ENCODE measurements at places on chromosomes 7 and 10.

GRCh38 chr7:132311733-132312132 is 264.5 kb downstream of the PLXNA4 start:
- DNase-seq, result no peak

DNA sequence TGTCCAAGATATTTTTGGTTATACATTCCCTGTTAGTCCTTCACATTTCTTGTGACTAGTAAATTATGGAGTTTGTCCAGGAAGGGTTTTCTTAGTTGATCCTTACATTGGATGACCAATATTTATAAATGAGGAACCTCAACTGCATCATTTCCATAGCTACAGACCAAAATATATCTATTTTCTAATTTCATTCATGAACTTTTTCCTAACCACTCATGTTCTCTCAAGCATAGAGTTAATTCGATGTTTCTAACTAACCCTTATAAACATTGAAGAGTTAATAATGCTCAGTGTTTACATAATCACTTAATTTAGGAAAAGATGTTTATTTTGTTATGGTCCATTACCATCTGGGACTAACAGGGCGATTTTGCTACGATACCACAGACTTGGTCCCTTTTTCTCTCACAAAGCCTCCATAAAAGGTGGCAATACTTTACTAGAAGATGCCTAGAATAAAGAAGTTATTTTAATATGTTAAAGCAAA is 591.0 kb downstream of the MAGI2 start:
- no peak for DNase-seq

GRCh38 chr7:47690902-47691558 is 109.1 kb upstream of the TNS3 start:
- DNase-seq, result no peak

DNA sequence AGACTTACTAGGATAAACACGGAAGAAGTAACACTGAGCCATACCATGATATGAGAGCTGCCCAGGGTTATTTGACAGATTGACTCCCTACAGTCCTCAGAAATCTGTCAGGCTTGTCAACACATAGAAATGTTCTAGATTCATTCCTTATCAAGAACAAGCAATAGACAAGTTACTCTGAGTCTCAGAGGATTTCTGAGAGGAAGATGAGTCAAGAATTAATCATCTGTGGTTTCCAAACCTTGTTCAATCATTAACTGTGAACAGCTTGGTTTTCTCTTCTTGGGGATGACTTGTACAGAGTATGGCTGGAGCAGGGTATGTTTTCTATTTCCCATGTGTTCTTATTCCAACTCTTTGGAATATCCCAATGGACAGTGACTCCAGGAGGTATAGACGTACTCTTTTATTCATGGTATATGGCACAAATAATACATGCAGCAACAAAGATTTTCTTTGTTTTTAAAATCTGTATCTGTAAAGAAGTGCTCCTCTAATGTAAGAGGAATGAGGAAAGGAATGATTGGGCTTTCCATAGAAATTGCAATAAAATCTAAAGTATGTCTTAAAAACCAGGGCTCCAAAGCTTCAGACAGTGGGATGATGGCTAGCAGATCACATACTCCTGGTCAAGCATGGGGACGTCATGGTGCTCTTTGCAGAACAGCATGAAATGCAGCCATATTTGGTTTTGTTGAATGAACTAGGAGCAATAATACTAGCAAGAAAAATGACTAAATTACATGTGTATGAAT is 11.9 kb upstream of the SFR1 start:
- DNase-seq, result no peak

DNA sequence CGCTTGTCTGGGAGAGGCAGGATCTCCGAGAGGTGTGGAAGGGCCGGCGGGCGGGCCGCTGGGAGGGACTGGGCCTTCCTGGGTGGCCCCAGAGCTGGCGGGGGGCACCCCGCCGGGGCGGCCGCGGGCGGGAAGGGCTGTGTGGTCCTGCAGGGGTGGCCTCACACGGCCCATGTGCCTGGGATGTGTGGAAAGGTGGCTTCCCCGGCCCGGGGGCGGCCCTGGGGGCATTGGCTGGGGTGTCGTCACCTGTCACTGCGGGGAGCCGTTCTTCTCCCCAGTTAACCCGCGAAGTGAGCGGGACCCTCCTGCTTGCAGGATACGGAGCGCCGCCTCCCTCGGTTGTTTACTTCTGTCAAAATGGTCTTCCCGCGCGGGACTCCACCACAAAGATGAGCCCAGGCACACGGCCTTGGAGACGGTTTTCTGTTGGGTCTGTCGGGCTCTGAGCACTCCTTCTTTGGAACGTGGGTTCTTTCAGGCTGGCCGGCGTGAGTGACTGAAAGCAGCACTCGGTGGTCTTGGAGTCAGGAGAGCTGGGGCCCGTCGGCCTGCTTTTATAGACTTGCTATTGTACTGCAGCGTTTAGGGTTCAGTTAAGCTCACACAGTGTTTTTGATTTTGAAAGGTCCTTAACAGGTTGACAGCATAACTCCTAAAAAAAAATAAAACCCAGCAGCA is 700 bp downstream of the SMC3 start:
- peak; percentile 34 for DNase-seq

- no peak for DNase-seq
Measured at GRCh38 chr7:36021367-36021766, 131.7 kb upstream of the EEPD1 start.

GRCh38 chr10:97004591-97004990 is 172.5 kb downstream of the LCOR start:
- DNase-seq, result no peak

DNA sequence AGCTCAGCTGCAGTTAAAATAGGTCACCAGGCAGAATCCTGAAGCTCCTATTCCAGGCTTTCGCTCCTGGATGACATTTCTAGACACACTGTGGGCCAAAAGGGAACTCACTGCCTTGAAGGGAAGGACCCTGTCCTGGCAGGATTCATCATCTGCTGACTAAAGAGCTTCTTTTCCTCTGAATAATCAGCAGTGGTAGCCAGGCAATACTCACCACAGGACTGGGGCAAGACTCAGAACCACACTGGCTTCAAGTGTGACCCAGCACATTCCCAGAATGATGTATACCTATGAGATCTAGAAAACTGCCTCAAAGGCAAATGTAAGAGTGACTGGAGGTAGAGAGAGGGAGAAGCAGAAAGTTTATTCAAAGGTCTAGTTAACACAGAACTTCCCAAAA is 29.5 kb upstream of the EBF3 start:
- DNase-seq, result no peak

GRCh38 chr7:50226669-50227068 is 77.8 kb upstream of the IKZF1 start:
- no peak for DNase-seq

Measured in activated CD8-positive, alpha-beta memory T cell treated with anti-CD3 and anti-CD28 coated beads for 1 hour (primary cell).